Nucleus accumbens (tissue), 56 donors: ENCODE measurements at places on chromosomes 4 and X.

DNA sequence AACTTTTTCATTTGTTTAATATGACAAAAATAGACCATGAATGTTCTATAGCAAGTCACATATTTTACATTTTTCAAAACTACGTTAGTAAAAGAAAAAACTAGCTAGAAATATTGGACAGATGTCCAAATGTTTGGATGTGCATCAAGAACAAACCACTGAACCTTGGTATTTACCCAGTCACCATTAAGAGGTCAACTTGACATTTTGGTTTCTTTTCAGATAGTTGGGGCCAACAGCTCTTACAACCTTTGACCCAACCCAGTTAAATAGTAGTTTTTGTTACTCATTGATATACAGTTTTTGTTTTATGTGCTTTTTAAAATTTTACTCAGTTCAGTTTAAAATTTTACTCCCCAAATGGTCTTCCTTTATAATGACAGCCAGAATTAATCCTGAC is 238.7 kb upstream of the TET2 start:
- no peak for DNase-seq

- DNase-seq, result no peak
Measured at GRCh38 chr4:98754736-98755135, 96.3 kb upstream of the TSPAN5 start.

GRCh38 chr4:36255577-36255976 is 11.3 kb upstream of the ARAP2 start:
- DNase-seq, result no peak

DNA sequence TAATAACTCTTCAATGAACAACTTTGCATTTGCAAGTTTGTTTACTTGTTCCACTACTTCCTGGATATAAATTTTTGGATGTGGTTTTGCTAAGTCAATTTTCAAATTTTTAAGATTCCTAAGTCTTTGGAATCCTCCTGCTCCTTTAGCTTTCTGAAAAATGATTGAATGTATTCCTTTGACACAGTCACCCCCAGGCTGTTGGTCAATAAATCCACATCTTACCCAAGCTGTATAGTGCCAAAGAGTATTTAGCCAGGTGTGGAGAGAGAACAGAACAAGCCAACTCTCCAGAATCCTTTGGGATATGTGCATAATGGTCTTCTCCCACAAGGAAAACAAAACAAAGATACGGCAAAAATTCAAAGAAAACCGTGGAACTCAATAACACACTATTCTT is 56.9 kb upstream of the INTU start:
- DNase-seq, result no peak

GRCh38 chr4:128590034-128590740 is 219.3 kb upstream of the JADE1 start:
- no peak for DNase-seq

DNA sequence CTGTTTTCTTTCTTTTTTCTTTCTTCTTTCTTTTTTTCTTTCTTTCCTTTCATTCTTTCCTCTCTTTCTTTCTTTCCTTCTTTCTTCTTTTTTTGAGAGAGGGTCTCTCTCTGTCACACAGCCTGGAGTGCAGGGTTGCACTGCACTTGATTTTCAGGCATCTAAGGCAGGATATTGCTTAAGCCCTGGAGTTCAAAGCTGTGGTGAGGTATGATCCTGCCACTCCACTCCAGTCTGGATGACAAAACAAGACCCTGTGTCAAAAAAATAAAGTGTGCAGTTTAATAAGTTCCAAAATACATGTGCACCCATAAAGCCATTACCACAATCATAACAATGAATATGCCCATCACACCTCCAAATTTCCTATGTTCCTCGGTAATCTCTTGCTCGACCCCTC is 10.6 kb upstream of the ZNF718 start:
- no peak for DNase-seq

DNA sequence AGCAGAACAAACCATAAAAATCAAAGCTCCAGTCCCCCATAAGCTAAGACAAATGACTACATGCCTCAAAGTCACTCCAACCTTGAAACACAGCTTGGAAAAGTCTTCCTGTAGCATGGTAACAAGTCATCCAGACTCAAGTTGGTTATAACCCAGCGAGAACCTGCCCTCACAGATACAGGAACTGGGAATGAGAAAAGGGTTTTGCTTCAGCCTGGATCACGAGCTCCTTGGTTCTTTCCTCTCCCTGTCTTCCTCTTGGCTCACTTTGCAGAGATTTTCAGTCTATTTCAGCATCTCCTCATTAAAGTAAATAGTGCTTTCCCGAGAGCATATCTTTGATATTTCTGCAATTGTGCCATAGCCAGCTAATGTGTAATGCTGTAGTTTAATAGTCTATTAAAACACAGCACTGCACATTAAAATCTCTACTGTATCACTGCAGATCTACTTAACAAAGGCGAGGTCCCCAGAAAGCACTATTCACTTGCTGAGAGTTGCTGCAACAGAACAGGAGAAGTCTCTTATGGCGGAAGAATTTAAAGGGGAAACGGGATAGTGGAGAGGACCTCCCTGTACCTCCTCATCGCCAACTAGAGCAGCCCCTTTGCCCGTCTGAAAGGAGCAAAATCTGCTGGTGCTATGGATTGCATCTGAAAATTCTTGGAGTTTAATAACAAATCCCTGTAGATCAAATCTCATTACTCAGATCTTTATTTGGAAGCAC is 249.3 kb upstream of the GATB start:
- DNase-seq, result no peak

- no peak for DNase-seq
Measured at GRCh38 chr4:157459785-157460184, 239.3 kb downstream of the GRIA2 start.

GRCh38 chr4:138174981-138175794 is 67.0 kb downstream of the SLC7A11 start:
- no peak for DNase-seq
